ENCODE measurements at places on chromosomes 5 and 9.
A peak's percentile ranks its signal among the peaks of the same experiment; 100 is the strongest.

GRCh38 chr5:38551030-38552017 is 5.1 kb downstream of the LIFR start:
- peak; percentile 45 for DNase-seq

- peak; percentile 40 for DNase-seq
These were observed 494 bp downstream of the CERT1 start for GRCh38 chr5:75510836-75511434.

- DNase-seq = no peak
These were observed 32.8 kb downstream of the PDGFRB start for GRCh38 chr5:150122536-150123481.

GRCh38 chr5:34737731-34738130 is 81.6 kb downstream of the RAI14 start:
- no peak for DNase-seq

GRCh38 chr5:159170021-159170420 is 39.3 kb downstream of the RNF145 start:
- DNase-seq = no peak

GRCh38 chr9:137437691-137438590 is 3.2 kb downstream of the ENTPD8 start:
- DNase-seq = peak; percentile 10

- no peak for DNase-seq
These were observed 339.6 kb upstream of the SGCD start for GRCh38 chr5:155987265-155987810.

- no peak for DNase-seq
These were observed 188.5 kb downstream of the COX7C start for GRCh38 chr5:86806206-86806605.

DNA sequence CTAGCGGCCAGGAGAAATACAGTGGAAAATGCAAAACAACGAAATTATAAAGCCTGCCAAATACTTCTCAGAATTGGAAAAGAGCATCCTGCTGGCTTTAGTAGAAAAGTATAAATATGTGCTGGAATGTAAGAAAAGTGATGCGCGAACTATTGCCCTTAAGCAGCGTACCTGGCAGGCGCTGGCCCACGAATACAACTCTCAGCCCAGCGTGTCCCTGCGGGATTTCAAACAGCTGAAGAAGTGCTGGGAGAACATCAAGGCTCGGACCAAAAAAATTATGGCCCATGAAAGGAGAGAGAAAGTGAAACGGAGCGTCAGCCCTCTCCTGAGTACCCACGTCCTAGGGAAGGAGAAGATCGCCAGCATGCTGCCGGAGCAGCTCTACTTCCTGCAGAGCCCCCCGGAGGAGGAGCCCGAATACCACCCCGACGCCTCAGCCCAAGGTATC is 15.0 kb downstream of the MSANTD3 start:
- peak; percentile 22 for DNase-seq

- no peak for DNase-seq
These were observed 1198.6 kb upstream of the ACO1 start for GRCh38 chr9:31185831-31186230.

DNA sequence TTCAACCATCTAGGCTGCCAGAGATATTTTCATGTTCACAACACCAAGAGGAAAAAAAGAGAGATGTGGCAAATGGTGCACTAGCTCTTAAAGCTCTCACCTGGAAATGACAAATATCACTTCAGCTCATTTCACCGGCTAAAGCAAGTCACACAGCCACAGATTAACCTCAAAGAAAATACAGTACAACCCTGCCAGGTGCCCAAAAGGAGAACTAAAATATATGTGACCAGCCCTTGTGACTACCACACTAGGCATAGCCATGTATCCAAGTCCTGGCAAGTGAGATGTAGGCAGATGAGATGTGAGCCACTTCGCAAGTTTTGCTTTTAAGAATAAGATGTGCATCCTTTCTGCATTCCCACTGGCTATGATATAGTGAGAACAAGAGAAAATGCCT is 41.4 kb downstream of the AGTPBP1 start:
- no peak for DNase-seq

DNA sequence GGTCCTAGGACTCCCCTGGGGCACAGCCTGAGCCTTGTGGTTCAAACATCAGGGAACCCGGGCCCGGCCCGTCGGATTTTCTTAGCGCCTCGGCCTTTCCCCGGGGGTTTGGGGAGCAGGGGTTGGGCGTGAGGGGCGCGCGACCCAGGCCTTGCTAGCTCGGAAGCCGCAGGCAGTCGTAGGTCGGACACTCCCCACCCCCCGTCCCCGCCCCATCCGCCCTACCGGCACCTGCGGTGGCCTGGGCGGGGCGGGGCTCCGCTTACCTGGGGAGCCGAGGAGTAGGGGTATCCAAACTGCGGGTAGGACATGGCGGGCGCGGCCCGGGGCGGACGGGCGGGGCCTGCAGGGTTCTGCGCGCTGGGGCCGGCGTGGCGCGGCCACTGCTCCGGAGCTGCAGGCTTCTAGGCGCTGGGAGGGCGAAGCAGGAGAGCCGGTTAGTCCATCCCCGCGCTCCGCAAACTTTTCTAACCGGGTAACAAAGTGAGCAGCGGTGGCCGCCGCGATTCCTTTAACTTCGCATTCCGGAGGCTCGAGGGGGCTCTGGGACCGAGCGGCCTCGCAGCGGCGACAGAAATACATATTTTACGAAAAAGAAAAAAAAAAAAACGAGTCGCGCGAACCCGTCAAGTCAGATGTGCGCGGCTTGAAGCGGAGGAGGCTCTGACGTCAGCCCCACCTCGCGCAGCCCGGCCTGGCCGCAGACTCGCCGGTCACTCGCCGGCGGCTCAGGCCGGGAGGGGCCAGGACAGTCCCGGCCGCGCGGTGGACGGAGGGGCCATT is at the start of gene IRX4:
Gene IRX4 (minus strand): TSS at position 589 of the 783 bp plus-strand sequence. CDS start 278 bp downstream, at position 311.
- no peak for DNase-seq

GRCh38 chr5:17243287-17244063 is 26.0 kb downstream of the BASP1 start:
- no peak for DNase-seq

- peak; percentile 49 for DNase-seq
These were observed 1.6 kb downstream of the LMX1B start for GRCh38 chr9:126615245-126615790.

DNA sequence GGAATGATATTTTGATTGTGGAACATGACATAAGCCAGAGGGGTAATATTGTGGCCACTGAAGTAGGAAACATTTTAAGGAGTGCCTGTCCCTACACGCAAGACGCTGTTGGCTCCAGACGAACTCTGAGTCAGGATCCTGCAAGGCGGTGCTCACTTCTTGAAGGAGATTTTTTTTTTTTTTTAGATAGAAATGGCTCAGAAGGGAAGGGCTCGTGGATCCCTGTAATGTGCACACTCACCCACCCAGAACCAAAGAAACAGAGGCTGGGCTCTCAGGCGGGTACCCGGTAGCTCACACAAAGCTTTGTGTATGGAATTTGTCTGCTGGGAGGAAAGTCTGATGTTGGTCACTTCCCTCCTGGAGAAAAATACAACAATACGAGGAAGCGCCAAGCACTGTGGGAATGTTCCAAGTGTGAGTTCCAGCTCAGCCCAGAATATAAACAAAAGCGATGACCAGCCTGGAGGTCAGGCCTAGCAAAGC is 25.7 kb downstream of the RAPGEF1 start:
- DNase-seq = no peak

DNA sequence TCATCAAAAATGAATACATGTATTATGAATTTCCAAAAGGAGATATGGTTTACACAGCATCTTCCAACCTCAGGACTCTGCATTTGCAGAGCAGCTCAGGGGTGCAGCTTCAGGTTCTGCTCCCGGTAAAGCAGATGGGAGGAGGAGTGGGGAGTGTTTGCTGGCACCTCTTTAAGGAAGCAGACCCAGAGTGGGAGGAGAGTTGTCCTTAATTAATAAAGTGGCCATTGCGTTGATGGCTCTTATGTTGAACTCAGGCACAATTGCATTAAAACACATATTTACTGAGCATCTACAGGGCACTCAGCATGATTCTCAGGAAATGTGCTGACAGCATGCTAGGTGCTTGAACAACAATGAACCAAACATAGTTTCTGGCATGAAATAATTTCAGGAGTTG is 121.0 kb downstream of the PDZD2 start:
- DNase-seq = no peak

- DNase-seq = no peak
These were observed 90.5 kb upstream of the CDH10 start for GRCh38 chr5:24735284-24735683.

DNA sequence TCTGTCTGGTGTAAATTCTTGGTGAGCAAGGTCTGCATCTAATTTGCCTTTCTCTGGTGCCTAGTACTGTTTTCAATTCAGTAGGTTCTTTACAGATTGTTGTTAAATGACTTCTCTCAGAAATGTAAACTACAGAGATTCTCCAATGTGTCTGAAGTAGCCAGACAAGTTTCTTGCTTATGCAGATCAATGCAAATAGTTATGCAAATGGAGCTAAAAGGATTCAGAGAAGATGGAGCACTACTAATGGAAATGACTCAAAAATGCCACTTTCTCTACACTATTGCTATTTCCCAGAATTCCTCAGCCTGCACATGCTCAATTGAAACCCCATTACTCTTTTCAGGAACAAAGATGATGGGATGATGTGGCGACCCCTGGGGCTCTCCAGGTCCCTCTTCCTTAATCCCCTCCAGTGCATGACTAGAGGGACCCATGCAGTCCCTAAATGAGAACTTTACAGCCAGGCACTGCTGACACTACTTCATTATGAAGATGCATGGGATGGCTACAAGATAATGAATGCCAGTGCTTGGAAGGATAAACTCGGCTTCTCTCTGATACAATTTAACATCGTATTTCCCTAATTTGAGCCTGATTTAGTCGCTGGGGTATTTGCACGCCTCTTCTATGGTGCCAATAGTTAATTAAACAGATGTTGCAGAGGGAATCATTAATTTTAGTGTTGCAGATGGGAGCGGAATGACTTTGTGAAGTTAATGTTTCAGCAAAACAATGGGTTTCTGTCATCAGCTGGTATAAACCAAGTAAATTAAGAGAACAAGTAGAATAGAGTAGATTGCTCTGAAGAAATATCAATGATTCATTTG is 753.2 kb downstream of the TLR4 start:
- no peak for DNase-seq

DNA sequence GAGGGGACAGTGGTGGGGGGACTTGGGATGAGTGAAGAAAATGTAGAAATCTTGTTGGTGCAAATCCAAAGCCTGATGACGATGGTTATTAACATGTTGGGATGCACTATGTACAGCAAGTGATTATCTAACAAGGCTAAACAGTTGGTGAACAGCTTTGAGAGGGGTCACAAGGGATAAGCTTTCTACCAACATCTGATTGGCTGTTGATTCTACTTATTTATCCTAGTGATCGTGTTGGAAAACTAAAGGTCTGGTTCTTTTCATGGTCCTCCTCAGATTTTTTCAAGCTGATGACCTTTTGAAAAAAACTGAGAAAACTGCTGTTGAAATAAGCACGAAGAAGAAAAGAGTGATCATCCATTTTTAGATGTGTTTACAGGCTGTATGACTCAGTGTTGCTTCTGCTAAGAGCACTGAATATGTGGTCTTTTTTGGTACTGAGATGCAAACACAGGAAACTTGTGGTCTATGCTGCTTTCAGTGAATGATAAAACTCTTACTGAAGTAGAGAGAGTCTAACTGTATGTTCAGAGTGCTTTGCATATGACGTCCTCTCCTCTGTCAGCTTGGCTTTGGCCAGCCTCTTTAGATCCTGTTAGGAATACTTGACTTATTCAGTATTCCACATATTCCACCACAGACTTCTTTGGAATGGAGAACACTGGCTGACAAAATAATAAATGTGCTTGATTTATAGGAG is 174.8 kb downstream of the SLF1 start:
- DNase-seq = no peak

- DNase-seq = no peak
These were observed 2.4 kb upstream of the DOCK8 start for GRCh38 chr9:212297-212696.

DNA sequence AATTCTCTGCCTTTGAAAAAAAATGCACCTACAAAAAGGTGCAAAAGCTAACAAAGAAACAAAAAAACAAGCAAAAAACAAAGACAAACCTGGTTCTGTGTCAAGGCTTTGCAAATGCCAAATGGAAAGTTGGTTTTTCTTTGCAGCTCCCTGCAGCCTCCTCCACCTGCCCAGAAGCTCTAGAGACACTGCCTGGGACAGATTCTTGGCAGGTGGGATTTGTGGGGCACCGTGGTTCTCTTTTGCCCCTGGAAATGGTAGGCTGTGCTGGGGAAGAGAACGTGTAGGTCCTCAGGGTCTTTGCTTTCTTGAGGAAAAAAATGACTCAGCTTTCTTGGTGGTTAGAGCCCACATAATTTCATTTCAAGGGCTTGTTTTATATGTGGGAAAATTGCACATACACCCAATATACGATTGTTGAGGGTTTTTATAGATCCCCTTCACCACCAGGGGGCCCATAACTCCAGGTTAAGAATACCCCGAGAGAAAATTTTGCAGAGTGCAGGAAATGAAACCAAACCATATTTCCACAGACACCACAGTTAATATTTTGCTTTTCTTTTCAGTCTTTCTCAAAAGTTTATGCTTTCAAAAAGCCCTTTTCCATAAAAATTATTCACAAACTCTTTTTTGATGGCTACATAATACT is 58.7 kb downstream of the NXNL2 start:
- peak; percentile 37 for DNase-seq

- DNase-seq = no peak
These were observed 47.7 kb downstream of the NSUN2 start for GRCh38 chr5:6585168-6585567.

- DNase-seq = peak; percentile 82
These were observed 555.5 kb downstream of the CDH9 start for GRCh38 chr5:26482810-26483375.

- no peak for DNase-seq
These were observed 441.1 kb downstream of the SEMA5A start for GRCh38 chr5:9104571-9105339.

GRCh38 chr9:31847963-31848362 is 536.5 kb upstream of the ACO1 start:
- no peak for DNase-seq

GRCh38 chr5:89395111-89395510 is 512.1 kb upstream of the MEF2C start:
- no peak for DNase-seq

DNA sequence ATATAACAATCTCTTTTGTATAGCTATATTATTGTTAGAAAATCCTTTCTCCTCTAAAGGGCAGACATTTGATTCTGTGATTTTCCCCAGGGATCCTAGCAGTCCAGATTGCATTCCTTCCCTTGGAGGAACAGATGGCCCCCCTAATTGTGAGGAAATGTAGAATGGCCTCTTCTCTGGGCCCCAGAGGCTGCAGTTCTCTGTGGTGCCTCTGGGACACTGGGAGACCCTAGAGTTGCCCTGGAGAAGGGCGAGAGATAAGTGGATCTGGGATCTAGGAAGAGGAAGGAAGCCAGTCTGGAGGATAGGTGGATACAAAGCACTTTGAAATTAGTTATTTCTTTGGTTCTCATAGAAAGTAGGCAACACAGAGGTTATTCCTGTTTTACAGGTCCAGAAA is 1.9 kb upstream of the HINT2 start:
- DNase-seq = peak; percentile 29

- no peak for DNase-seq
These were observed 126.3 kb downstream of the TRIO start for GRCh38 chr5:14269395-14269794.

DNA sequence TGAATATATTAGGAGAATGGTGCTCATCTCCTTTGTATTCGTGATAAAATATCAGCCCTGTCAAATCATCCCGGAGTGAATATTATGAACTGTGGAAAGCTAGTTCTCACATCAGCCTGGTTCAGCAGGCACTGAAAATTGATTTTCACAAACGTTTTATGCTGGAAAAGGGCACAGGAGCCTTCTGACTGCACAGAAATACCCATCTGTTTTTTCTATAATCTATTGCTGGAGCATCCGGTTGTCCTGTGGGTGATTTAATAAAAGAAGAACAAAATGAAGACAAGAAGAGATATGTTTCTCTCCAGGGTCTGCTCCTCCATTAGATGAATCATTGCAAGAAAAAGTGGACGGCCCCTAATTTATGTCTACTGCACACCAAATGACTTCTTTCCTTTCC is 85.3 kb downstream of the PRLR start:
- no peak for DNase-seq

All from iPS-NIHi11 (cell line).